ENCODE measurements at places on chromosomes 6 and 20.

GRCh38 chr6:134956676-134957075 is 6.8 kb upstream of the ALDH8A1 start:
- DNase-seq: no peak

DNA sequence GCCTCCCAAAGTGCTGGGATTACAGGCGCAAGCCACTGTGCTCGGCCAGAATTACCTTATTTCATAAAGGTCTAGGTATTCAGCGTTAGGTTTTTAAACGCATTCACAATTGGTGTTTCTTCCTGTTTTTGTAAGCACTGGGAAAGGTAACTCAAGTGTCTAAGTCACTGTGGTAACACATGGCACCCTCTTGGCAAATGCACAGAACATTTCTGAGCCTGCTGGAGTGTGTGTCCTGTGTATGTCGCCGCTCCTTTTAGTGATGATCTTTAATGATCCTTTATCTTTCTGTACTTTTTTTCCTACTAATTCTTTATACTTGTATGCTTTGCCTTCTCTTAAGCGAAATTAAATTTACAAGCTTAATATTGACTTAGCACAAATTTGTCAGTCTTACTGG is 263.0 kb downstream of the ARID1B start:
- DNase-seq: no peak

GRCh38 chr20:4918473-4918872 is 82.8 kb downstream of the SLC23A2 start:
- DNase-seq: no peak

DNA sequence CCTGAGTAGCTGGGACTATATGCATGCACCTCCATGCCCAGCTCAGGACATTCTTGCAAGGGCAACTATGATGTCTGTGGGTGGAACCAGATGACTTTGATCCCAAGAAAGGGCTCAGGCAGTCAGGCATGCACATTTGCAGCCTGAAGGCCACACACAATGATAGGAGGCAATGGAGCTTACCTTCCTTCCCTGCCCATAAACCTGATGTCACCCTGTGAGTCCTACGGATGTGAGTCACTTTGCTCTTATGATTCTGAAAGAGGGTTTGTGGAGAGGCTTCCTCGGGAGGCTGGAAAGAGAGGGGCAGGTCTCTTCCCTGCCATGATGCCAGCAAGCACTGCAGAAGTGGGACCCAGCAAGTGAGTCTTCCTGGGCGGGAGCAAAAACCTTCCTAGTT is 202.4 kb downstream of the LY86 start:
- no peak for DNase-seq

DNA sequence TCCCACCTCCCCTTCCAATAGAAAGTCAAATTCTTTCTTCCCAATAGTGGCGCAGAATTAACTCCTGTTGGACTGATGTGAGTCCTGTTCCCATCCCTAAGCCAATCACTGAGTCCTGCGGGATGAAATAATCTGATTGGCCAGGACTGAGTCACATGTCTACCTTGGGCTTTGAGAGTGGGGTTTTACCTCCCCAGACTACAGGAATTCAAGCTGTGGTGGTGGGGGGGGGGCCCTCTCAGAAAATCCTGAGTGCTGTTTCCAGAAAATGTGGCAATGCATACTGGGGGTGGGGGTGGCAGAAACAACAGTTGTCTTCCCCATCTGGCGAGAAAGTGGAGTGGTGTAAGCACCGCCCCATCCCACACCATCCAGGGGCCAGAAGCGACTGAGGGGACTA is 65.7 kb downstream of the CTCFL start:
- no peak for DNase-seq

DNA sequence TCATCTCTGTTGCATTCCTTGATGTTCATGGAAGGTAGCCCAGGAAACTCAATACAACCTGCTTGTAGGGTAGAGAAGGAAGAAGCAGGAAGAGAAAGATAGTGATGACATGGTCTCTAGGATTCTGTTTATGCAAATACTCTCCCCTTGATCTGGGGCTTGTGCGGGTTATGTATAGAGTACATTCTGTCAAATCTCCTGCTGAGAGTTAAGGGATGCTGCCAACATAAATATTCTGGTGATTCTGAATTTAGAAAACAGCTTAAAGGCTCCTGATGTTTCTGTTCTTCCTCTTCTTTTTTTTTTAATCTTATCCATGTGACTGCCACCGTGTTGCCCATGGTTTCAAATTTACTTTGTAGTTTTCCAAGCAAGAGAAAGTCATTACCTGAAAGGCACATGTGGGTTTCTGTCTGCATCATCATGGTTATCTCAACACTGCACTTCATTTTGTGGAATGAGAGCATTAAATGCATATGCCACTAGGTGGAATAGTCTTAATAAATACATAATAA is 150.6 kb downstream of the RPS12 start:
- no peak for DNase-seq

Data from GF-D8 (cell line).